ENCODE measurements at places on chromosomes 16 and 17.
A peak's percentile ranks its signal among the peaks of the same experiment; 100 is the strongest.

DNA sequence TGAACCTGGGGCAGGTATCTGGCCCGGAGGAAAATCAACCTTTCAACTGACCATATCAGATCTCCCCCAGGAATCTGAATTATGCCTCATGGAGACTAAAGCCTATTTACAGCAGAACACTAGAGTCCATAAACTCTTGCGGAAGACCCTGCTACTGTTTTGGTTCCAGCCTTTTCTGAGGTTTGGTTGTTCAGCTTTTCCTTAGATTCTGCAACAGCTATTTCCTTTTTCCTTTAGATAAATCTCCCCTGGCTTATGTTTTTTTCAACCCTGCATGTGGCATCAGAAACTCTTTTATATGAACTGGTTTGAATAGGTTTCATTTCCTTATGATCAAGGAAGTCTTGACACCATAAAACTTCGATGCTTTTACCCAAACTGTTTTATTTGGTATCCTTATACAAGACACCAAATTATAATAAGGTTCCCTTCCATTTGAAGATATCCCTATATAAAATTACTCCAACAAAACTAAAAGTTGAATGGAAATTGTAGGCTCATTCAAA, 13.1 kb downstream of the SPOP start:
- no peak for DNase-seq

DNA sequence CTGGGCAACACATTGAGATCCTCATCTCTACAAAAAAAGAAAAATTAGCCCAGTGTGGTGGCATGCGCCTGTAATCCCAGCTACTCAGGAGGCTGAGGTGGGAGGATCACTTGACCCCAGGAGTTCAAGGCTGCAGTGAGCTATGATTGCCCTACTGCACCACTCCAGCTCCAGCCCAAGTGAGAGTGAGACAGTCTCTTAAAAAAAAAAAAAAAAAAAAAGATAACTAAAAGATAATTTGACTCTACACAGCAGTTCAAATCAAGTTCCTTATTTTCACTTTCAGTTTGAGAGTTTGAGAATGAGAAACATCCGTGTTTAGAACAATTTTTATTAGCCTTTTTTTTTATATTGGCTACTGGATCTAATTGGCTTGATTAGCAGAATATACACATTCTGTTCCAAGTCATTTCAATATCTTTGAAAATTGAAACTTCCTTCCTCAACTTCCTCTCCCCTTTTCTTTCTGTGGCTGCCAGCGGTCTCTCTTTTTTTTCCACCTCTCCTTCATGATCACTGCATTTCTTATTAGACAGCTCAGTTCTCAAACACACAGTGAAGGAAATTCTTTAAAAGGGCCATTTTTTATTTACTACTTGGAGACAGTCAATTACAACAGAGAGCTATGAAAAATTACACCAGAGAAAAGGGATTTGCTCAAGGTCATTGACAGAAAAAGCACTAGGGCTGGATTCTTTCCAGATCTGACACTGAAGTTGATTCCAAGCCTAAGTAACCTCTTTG, 4.5 kb upstream of the ACSF2 start:
- DNase-seq: no peak

DNA sequence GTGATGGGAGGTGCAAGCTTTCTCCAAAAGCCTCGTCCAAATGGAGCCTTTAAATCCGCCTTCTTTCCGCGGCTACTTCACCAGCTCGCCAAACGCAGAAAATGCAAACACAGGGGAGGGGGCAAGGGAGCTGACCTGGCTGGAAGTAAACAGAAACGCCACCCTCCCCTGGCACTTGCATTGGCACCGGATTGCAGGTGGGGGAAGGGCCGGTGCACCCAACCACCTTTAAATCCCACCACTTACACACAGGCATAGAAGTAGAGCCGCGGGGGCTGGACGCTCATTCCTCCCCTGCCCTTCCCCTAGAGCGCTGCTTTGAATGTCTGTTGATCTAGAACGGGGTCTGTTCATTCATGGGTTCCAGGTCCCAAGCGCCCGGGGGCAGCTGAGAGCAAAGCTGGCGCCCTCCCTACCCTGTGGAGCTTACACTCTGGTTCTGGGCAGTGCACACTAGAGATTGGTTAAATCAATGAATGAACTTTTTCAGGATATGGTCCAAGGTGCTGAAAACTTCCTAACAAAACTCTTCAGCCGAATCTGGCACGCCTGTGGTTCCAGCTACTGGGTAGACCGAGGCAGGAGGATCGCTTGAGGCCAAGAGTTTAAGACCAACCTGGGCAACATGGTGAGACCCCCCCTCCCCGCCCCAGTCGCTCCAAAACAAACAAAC, 920 bp upstream of the ZCCHC14 start:
- DNase-seq: no peak

DNA sequence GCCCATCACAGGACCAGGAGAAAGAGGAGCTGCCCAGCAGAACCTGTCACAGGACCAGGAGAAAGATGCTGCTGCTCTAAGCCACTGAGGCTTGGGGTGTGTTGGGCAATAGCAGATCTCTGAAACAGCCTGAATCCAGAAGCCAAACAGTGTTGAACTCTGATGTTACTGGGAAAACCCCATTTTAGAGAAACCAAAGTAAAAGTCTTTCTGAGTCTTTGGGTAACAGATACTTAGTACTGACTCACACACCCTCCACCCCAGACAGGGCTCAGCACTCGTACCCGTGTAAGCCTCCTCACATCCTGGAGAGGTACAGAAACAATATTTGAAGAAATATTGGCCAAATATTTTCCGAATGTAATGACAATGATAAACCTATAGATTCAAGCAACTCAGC, 82.8 kb upstream of the GNG13 start:
- DNase-seq: no peak

DNA sequence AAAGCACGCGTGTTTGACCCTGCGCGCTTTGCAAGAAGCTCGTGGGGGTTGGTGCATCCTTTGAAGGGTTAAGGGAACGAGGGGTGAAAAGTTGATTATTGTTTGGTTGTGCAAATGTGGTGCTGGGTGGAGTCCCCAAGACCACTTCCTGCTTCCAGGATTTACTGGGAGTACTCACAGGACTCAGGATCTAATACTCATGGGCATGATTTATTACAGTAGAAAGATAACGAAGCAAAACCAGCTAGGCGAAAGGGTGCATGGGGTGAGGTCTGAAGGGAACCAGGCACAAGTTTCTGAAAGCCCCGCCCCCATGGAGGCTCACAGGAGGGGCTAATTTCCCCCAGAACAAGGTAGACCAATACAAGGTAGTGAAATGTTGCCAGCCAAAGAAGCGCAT, 58.8 kb downstream of the RPTOR start:
- no peak for DNase-seq

GRCh38 chr17:51860954-51861561, 297.5 kb downstream of the CA10 start:
- peak; percentile 64 for DNase-seq

DNA sequence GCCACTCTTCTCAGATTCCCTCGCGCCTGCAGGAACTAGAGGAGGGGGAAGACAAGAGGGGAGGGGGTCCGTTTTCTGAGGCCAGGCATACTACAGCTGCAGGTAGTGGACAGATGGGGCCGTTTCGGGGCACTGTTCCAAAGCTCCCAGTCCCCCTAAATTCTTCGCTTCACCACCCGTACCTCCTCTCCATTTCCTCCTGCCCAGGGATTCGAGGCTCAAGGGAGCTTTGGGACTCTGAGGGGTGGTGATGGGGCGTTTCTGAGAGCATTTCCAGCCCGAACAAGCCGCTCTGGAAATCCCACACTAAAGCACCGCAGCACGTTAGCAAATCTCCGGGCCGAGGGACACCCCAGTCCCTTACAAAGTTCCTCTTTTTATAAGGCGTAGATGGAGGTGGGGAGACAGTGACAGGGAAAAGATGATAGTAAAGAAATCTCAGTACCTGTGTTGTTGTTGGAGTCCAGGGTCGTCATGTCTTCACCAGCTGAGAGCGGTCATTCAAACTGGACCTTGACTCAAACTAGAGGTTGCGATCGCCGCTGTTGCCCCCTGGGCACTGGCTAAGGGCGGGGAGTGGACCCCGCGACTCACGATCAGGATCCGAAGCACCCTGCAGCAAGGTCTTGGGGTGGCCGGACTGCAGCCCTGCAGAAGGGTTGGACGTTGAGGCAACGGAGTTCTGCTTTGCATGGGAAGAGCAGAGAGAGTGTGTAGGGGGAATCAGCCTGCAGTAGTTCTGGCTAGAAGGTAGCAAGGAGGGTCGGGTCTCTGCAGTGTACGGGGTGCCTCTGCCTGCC, 570 bp downstream of the NR1D1 start:
- no peak for DNase-seq

GRCh38 chr17:20010099-20010863, 1.1 kb downstream of the SPECC1 start:
- DNase-seq: peak; percentile 90

GRCh38 chr16:57262841-57263540, 17.9 kb downstream of the ARL2BP start:
- no peak for DNase-seq

DNA sequence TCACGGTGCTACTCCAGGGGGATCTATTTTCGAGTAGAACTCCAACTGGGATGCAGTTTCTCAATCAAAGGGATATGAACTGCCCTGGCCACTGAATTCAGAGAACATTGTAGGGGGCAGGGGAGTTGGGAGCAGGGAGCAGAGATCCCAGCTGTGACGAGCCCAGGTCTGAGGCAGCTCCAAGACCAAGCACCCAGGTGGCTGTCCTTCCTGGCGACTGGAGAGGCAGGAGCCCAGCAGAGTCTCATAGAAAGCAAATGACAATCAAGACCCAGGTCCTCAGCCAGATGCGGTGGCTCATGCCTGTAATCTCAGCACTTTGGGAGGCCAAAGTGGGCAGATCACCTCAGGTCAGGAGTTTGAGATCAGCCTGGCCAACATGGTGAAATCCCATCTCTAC, 60.1 kb downstream of the TK2 start:
- no peak for DNase-seq

GRCh38 chr17:17934806-17935205, 37.4 kb downstream of the TOM1L2 start:
- no peak for DNase-seq

DNA sequence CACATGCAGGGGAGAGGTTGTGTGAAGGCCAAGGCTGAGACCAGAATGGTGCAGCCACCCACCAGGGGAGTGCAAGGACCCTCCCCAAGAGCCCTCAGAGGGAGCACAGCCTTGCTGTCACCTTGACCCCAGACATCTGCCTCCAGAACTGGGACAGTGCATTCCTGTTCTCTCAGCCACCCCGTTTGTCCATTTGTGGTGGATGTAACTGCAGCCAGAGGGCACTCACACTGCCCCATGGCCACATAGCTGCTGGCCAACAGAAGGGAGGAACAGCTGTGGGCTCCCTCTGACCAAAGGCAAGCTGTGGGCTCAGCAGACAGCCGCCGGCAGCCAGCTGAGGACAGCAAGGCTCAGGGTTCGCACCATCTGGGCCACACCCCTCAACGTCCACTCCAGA, 49.8 kb upstream of the KLHDC4 start:
- DNase-seq: no peak

Measured in PC-3 (cell line).